ENCODE measurements at places on chromosomes 5 and 9.

DNA sequence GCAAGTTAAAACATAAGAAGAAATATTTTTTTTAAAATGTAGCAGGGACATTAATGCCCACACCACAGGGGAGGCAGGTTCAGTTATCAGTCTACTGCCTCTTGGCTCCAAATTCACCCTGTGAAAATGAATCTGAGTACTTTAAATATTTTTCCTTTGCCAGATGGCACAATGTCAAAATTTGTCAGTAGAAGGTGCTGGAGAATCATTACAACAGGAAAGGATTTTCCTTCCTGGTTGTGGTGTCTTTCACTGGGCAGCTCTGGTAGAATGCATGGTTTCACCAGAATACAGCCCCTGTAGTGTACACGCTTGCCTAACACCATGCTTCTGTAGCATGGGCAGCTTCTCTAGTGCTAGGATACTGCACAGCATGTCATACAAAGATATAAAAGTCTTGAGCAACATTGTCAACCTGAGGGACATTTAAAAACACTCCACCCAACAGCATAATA is 9.7 kb upstream of the SREK1 start:
- DNase-seq: no peak

DNA sequence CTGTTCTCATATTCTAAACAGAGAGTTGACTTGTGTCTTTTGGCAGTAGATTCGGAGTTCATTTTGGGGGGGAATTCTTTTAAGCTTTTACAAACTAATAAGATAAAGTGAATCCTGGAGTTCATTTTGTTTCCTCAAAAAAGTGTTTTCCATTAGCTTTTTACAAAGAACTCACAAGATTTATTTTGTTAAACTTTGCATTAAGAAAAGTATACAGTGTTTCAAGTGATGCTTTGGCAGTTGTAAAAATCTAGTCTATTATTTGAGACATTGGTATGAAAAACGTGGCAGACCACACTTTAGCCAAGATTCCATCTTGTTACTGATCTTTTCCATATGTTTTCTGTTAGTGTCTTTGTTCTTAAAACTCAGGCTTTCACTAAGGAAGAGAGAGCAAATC is 1.2 kb upstream of the OMD start:
- DNase-seq: no peak

DNA sequence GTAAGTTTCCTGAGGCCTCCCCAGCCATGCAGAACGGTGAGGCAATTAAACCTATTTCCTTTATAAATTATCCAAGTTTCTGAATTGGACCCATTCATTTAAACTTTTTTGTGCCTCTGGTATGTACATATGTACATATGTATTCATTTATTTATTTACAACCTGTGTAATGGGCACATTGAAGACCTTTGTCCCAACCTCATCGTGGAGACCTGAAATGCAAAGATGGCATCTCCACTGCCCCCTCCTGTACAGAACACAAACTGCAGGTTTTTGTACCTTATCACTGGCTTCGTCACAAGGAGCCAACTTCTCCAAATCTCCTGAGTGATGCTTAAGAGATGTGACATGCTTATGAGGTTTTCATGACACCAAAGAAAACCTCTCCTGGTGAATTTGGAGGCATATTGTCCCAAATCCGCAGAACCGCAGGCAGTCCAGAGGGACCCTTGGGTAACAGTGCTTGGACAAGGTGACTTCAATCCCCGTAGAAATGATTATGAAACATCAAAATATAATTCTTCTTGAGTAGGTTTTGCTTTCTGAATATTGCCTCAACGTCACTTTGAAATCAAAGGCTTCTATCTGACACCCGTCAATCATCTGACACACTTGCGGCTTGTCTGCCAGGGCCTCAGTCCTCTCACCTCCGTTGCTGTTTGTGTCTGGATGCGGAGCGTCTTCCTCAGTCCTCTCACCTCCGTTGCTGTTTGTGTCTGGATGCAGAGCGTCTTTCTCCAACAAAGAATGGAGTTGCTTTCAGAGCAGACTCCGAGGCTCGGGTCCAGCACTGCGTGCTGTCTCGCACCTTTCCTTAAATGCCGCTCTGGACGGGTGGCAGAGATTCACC is 135.0 kb upstream of the IRX4 start:
- no peak for DNase-seq

GRCh38 chr9:128765499-128765898 is 6.2 kb downstream of the ZER1 start:
- DNase-seq: no peak

DNA sequence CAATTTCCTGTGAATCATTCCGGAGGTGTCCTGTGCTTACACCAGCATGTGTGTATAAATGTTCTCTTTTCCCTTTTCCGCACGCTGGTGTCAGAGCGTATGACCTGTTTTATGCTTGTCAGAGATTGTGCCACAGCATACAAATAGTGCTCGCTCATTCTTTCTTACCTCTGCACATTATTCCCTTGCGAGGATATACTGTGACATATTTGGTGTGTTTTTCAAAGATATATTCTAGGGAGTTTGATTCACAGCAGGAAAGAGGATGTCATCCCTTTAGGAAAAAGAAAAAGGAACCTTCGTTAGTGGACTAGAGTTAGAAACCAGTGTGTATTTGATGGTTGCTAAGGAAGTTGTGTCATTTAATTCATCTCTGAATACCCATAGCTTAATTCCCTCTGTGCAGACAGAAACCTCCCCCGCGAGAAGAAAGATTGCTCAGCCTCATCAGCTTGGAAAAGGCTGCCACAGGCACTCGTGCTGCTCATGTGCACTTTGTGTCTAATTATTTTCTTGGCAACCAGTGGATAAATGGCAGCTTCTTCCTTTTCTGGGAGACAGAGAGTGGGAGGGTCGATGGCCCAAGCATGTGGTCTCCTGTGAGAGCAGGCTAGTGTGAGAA is 14.7 kb upstream of the CCIN start:
- DNase-seq: no peak

- no peak for DNase-seq
Measured at GRCh38 chr5:130479045-130479804, 575.0 kb downstream of the CHSY3 start.

GRCh38 chr9:116325924-116326323 is 172.3 kb downstream of the PAPPA start:
- no peak for DNase-seq

DNA sequence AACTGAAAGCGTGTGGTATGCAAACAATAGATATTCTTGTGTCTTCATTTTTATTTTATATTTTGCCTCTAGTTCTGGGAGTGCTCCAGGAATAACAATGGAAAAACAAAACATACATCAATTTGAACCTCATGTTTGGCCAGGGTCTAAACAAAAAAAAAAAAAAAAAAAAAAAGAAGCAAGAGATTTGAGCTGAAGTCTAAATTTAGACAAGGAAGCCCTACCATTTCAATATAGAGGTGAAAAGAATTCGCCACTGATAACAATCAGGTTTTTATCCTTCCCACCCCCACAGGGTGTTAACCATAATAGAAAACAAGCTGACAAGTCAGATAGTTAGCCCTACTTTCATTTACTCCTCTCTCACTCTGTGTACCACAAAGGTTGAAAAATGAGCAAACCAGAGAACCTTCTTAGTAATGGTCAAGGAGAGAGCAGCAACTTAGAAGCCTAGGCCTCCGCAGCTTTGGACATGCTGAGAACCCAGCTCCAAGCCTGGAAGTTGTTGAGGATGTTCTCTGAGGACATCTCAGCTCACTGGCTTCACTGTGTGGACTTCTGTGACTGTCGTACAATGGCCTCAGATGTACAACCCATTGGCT is 118.2 kb upstream of the HMHB1 start:
- no peak for DNase-seq

GRCh38 chr9:72586388-72587130 is 65.2 kb downstream of the TMC1 start:
- no peak for DNase-seq

- no peak for DNase-seq
Measured at GRCh38 chr9:136747161-136748060, 914 bp downstream of the LCN6 start.

DNA sequence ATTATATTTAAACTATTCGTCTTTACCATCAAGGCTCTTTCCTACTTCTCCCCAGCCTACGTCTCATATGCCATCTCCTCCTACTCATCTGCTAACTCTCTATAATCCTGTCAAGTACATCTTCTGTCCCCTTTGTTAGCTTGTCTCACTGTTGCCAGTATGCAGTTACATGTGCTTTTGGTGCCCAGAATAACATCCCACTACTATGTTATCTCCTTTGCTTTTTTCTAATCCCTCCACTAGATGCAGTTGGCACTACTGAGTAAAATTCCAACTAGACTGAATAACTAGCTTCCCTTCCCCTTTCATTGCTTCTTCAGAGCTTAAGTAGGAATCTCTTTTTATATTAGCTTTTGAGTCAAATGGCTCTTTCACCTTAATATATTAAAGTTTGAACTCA is 3.0 kb upstream of the ARRDC3 start:
- DNase-seq: no peak

DNA sequence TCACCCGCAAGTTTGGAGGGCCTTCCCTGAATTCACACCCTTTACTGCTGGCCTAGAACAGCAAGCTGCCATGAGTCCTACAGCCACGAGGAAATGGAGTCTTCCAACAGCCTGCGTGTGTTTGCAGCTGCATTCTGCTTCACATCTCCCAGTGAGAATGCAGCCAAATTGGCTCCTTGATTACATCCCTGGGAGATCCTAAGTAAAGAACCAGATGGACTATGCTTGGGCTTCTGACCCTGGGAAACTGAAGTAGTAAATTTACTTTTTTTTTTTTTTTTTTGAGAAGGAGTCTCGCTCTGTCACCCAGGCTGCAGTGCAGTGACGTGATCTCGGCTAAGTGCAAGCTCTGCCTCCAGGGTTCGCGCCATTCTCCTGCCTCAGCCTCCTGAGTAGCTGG is 617.0 kb upstream of the CDH18 start:
- DNase-seq: no peak

- DNase-seq: no peak
Measured at GRCh38 chr9:71850996-71851395, 60.0 kb downstream of the ABHD17B start.

- DNase-seq: peak; percentile 32
Measured at GRCh38 chr9:69023650-69024049, 9.7 kb upstream of the PRKACG start.

GRCh38 chr9:1179366-1179765 is 129.2 kb downstream of the DMRT2 start:
- no peak for DNase-seq

- DNase-seq: no peak
Measured at GRCh38 chr5:56683281-56683680, 132.1 kb upstream of the MAP3K1 start.

GRCh38 chr5:53023969-53024368 is 34.8 kb downstream of the ITGA2 start:
- DNase-seq: no peak

- no peak for DNase-seq
Measured at GRCh38 chr9:136419092-136419420, 8.6 kb downstream of the PMPCA start.

DNA sequence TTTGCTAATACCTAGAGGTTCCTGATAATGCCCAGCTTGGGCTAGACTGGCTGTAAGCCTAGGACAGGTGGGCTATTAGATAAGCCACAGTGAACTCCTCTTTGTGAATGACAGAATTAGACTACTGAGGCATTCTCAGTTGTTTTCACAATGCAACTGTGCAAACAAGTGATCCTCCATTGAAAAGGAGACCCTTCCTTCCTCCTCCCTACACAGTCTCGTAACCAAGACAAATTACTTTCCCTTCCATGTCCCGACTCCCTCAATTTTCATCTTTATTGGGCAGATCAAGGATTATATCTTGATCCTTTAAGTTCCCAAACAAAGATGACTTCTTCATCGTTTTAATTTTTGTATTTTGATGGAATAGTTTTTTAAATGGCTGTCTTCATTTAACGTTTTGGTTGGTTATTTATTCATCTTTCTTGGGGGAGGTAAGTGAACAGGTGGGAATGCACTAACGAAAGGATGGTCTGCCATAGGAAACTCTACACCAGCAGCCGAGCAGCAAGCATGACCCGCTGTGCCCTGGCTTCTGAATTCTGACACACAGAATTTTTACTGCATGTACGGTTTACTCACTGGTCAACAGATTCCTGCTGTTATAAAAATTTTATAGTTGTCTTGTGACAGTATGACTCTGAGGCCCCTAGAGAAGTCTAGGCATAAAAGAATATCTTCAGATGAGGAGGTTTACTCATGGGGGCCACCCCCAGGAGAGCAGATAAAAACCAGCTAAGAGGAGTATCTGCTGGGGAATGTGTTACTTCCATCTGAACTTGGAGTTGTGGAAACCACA is 137.5 kb upstream of the TUT7 start:
- DNase-seq: no peak

DNA sequence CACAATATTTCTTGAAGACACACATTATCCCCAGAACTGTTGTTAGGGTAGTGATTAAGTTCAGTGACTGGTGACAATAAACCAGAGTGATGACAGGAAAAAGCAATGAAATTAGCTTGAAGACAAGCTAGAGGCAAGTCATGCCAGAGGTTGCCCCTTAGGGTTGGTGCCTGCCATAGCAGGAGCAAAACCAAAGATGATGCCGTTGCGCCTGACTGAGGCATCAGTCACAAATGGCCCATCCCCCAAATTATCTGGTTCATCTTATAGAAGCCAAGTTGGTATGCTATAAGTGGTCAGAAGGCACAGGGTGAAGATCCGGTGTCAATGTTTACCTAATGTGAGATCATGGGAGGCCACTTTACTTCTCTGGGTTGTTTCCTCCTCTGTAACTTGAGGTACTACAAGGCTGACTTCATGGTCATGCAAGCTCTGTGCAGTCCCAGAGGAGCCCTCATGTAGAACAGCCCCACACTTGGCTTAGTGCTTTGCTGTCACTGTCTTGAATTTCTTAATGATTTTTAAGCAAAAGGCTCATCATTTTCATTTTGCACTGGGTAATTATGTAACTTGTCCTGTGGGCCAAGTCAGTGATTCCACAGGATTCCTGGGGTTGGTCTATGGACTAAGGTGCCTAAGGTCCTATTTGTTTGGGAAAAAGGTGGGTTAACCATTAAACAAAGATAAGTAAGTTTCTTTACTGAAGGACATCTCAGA is 211.3 kb downstream of the MAN2A1 start:
- DNase-seq: no peak

DNA sequence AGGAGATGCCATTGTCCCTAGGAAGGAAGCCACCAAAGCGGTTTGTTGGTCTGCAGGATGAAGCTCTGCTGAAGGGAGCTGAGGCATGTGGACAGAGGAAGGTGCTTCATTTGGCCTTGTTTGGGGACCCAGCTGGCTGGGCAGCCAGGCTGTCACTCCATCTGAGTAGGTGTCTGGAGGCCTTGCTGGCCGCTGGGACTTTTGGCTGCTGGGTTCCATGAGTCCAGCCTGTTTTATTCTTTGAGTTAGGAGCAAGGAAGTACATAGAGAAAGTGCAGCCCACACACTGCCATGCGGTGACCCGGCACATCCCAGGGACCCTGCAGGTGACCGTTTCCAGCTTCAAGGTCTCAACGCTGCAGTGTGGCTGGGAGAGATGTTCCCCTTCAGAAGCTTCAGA is 251.2 kb upstream of the IRX4 start:
- no peak for DNase-seq
